ENCODE measurements at places on chromosomes 3 and 15. TPM values are rescaled to one million over a fixed set of nuclear protein-coding genes. Genes with fewer than 3 reads are reported as not detected.

Gene ERICH6
- 0.03 TPM for total RNA-seq

Gene STRC
- total RNA-seq = 0.17 TPM

Gene AHSG
- not detected for total RNA-seq

Gene RTP1
- total RNA-seq = not detected

Gene CNTN4
- not detected for total RNA-seq

Gene ZNF80
- total RNA-seq = not detected

Gene TRAIP
- 1.8 TPM for total RNA-seq

Gene PPM1L
- 11.6 TPM for total RNA-seq

Gene STAC
- 23.2 TPM for total RNA-seq

Gene C3orf85
- total RNA-seq = not detected

Gene FOXL2
- total RNA-seq = 0.10 TPM

Gene KBTBD12
- 0.03 TPM for total RNA-seq

Gene ARL6IP5
- total RNA-seq = 126 TPM

Gene CCK
- total RNA-seq = 0.13 TPM

Data from smooth muscle cell of the pulmonary artery (primary cell).